ENCODE measurements at places on chromosomes 2 and 18. TPM values are rescaled to one million over a fixed set of nuclear protein-coding genes. Genes with fewer than 3 reads are reported as not detected.
A peak's percentile ranks its signal among the peaks of the same experiment; 100 is the strongest.

DNA sequence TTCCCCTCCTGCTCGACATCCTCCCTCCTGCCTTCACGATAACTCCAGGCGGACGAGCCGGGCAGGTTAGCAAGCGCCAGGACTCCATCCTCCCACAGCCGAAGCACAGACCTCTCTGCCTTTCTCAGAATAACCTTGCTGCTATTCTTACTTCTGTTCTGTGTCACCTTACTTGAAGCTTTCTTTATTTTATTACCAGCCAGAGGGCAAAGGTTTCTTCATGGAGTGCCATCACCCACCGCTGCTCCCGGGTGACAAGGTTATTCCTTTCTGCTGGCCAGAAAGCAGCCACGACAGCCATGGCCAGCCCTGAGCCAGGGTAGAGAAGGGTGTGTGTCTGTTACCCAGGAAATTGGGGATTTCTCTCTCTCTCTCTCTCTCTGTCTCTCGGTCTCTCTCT, 227.1 kb downstream of the ANAPC1 start:
- no peak for DNase-seq

DNA sequence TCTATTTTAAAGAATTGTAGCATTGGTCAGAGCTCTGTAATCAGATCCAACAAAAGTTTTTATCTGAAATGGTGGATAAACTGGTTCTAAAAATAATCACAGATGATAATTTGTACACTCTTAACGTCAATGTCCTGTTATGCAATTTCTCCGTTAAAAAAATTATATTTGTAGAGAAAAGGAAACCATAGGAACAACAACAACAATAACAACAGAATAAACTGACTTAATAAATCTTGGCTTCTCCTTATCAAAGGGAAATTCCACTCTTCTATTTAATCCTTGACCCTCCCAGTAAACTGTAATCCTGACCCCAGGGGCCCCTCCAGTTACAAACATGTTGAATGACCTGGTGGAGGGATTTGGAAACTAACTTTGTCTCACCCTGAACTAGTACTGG, 78.6 kb upstream of the ZFP36L2 start:
- DNase-seq = no peak

GRCh38 chr18:41490861-41491260, 464.2 kb upstream of the PIK3C3 start:
- DNase-seq = no peak

- no peak for DNase-seq
Measured at GRCh38 chr2:172664766-172665165, 70.9 kb upstream of the RAPGEF4 start.

RAD51AP2 gene
- total RNA-seq = under 0.01 TPM

- no peak for DNase-seq
Measured at GRCh38 chr2:186440506-186440905, 45.6 kb upstream of the ZC3H15 start.

BOLL gene
- not detected for total RNA-seq

KCNG2 gene
- 0.13 TPM for total RNA-seq

DNA sequence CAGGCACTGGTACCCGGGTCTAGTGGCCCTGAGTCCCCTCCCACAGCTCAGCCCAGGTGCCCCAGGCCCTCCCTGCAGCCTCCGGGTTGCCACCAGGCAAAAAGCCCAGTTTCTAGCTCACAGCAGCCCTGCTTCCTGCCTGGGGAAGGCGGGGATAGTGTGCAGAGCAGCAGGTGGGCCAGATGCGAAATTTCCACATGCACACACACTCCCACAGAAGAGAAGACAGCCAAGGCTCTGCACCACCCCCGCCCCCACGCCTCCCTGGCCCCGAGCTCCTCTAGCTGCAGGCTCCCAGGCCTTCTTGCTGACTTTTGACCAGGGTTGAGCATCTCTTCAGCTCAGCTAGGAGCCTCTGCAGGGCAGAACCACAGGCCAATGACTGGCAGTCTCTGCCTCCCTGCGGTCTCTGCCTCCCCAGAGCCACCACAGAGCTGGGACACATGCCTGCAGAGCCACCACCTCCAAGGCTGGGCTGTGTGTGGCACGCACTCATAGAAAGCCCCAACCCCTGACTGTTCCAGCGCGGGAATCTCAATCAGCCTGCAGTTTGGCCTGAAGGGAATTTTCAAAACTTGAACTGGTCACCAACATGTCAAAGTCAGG, 7.2 kb downstream of the SLC66A2 start:
- DNase-seq = no peak

- peak; percentile 89 for DNase-seq
Measured at GRCh38 chr2:233350708-233351107, 3.6 kb upstream of the DGKD start.

PARD3B gene
- total RNA-seq = 2.8 TPM

DNA sequence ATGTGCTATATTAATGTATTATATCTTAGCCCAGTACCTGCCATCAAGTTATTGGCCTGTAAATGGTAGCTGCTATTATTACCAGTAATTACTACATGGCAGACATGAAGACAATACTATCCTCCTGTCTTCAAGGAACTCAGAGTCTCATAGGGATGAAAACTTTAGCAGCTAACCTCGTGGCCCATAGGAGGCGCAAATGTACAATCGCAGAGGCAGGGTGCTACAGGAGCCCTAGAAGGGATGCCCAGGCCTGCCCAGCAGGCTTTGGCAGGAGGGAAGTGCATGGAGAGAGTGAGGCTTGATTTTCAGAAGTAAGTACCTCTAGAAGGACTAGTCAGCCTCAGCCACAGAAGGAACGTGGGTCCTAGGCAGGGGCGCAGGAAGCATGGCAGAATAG, 44.7 kb upstream of the KIDINS220 start:
- peak; percentile 37 for DNase-seq

- no peak for DNase-seq
Measured at GRCh38 chr18:13284330-13285027, 65.9 kb downstream of the LDLRAD4 start.

DCDC2C gene
- not detected for total RNA-seq

DNA sequence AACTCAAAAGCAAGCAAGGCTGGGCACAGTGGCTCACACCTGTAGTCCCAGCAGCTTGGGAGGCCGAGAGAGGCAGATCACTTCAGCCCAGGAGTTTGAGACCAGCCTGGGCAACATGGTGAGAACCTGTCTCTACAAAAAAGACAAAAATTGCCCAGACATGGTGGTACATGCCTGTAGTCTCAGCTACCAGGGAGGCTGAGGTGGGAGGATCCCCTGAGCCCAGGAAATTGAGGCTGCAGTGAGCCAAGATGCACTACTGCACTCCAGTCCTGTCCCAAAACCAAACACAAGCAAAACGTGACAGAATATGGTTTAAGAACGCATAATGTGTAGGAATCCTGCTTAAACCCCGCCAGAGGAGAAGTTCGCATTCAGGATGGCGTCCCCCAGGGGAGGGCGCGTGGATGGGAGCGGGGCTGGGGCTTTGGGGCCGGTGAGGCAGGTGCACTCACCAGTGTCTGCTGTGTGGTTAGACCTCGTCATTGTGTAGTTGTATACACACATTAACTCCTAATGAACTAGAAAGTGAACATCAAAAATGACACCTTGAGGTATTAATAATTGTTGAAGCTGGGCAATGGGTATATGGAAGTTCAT, 5.4 kb downstream of the COLEC11 start:
- no peak for DNase-seq

CCDC141 gene
- total RNA-seq = 3.7 TPM

CDK5R2 gene
- 0.38 TPM for total RNA-seq

ZNF804A gene
- 0.29 TPM for total RNA-seq

PSMD14 gene
- 147 TPM for total RNA-seq

GRCh38 chr2:143300536-143300935, 171.3 kb downstream of the ARHGAP15 start:
- peak; percentile 7 for DNase-seq

DNA sequence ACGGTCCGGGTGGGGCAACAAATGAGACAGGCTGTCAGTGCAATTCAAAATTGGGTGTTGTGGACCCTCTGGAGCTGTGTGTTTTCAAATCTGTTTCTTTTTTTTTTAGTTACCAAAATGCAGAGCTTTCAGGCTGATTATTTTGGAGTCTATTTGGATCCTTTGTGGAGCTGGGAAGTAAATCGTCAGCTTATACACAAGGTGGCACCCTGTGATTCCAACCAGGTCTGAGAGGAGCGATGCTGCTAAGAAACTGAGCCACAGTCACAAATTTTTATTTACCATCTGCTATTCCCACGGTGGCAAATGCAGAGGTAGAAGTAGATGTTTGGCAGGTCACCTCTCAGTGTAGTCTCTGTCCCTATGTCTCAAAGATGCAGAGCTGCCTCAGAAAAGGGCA, 3.8 kb upstream of the EPC2 start:
- peak; percentile 19 for DNase-seq

DNA sequence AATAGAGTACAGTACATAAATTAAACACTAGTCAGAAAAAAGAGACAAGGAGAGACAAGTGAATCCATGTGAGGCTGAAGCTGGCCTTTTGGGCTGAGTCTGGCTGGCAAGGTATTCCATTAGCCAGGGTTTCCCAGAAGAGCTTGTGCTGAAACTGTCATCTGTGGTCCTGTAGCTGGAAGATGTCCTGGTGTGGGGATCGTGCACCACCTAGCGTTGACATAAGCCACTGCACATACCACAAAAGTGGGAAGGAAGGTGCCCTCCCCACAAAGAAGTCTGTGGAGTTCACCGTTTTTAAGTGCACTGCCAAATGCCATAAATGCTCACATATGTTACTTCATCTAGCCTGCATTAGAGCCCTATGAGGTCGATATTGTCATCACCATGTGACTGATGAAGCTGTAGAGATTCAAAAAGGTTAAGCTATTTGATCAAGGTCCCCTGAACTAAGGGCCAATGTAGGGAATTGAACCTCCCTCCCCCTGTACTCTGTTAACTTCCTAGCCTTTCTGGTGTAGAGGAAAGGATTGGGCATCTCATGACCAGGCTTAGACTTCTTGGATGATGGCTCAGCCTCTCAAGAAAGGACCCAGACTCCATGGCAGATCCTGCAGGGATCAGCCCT, 31.9 kb upstream of the GALNT14 start:
- DNase-seq = peak; percentile 43

DNA sequence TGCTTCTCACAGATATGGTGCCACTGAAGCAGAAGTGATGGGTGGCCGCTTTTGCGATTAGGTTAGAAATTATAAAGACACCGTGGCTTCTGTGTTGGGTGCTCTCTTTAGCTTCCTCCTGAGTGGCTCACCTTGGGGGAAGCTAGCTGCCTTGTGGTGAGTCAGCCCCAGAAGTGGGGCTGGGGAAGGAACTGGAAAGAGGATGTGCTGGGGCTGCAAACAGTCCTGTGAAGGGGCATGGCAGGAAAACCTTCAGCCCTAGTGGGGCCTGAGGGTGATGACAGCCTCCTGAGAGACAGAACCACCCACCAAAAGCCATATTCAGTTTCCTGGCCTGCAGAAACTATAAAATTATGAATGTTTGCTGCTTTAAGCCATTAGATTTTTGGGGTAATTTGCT, 8.9 kb upstream of the ASB18 start:
- no peak for DNase-seq

GRCh38 chr2:37869771-37870170, 55.3 kb upstream of the RMDN2 start:
- DNase-seq = no peak

GRCh38 chr2:10122500-10123280, at the start of gene RRM2:
TSS of gene RRM2 (plus strand) at chr2:10122739. CDS start at chr2:10122799, 60 bp downstream.
- DNase-seq = peak; percentile 92

- DNase-seq = no peak
Measured at GRCh38 chr2:55163941-55164390, 68.1 kb downstream of the CLHC1 start.

STPG4 gene
- total RNA-seq = 0.19 TPM

DNA sequence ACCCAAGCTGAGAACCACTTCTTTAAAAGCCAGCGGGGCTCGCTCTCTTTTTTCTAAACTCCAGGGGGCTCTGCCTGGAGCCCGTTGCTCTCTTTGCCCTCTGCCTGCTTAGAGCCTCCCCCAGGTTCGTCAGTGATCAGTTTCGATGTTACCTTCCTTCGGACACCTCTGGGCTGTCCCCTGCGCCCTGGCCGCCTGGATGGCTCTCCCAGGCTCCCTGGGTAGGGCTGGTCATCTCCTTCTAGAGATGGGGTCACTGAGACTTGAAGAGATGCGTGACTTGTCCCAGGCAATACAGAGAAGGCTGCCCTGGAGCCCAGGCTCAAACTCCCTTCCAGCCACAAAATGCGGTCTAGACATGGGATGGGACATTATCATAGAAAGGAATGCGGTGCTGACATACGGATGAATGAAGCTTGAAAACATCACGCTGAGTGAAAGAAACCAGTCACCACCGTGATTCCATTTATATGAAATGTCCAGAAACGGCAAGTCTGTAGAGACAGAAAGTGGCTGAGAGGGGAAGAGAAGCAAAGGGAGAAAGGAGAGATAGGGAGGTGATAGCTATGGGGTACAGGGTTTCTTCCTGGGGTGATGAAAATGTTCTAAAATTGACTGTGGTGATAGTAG, 14.6 kb downstream of the KCNF1 start:
- no peak for DNase-seq

DNA sequence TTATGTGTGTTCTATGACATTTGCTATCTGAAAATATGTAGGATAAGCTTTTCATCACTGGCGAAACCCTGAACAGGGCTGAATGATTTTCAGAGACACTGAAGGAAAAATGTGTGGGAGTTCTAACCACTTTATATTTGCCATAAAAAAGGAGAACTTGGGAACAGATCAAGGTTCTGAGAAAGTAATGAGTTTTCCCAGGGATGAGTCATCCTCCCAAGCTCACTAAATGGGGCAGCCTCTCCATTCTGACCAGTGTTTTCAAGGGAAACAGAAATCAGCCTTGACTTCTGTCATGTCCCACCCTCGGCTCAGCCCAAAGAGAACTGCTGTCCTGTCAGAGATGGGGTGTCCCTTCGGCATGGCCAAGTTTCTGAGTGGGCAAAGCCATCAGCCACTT, 2109.8 kb upstream of the CELF4 start:
- peak; percentile 48 for DNase-seq

DNA sequence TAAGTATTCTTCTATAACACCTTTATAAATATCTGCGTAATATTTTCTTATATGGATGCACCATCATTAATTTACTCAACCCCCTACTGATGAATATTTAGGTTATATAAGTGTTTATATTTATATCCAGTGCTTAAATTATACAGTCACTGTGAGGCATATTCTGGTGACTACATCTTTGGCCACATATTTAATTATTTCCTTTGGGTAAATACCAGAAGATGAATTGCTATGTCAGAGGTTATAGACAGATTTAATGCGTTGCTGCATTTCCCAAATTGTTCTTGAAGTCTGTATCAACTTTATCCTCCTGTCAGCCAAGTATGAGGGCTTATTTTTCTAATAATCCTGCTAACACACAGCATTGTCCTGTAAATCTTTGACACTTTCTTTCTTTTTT, 18.7 kb downstream of the DYSF start:
- no peak for DNase-seq

HOXD8 gene
- total RNA-seq = 0.58 TPM

- DNase-seq = peak; percentile 80
Measured at GRCh38 chr2:69741229-69741574, 732 bp upstream of the ANXA4 start.

- DNase-seq = no peak
Measured at GRCh38 chr2:103002954-103003353, 241.1 kb downstream of the TMEM182 start.

DNA sequence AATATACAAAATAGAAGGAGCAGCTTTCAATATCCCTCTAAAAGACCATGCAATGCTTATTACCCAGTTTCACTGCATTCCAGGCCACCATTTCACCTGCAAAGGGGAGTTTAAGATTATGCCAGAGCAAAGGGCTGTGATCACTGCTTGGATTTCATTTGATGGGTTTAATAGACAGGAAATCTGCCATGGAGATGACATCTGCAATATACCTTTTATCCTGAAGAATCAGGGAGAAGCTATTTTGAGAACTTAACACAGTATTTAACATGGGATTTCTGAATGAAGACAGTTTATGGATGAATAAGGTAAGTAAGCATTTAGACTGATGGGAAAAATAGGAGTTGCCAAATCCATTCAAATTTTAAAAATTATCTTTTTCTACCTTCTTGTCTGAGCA, 303.0 kb upstream of the SLC8A1 start:
- DNase-seq = no peak

- DNase-seq = no peak
Measured at GRCh38 chr2:241500431-241500975, 7.9 kb downstream of the STK25 start.

Data from LHCN-M2 (cell line).